ENCODE measurements at places on chromosomes 7 and 10.
A peak's percentile ranks its signal among the peaks of the same experiment; 100 is the strongest.

GRCh38 chr10:28492116-28492920 lies 40.6 kb upstream of the WAC start:
- no peak for DNase-seq

- DNase-seq = no peak
These were observed at the start of gene DKK1 for GRCh38 chr10:52313933-52314821. Gene DKK1 (plus strand): TSS chr10:52314281. CDS start chr10:52314435, 154 bp downstream.

DNA sequence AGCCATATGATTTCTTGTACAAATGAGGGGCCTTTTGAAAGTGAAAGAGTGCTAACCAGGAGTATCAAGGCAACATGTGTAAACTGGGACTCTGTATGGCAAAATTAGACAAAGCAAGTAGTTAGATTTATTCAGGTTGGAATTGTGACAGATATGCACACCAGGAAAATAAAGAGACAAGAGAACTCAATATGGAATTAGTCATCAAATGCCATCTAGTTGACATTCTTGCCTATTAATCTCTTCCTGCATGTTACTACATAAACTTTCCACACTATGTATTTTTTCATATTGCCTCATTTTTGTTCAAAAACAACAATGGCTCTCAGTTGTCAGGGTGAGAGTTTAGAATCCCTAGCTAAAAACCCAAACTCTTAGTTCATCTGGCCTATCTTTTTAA lies 799.0 kb downstream of the NRG3 start:
- DNase-seq = no peak

GRCh38 chr7:75533926-75534325 lies 41.8 kb downstream of the SPDYE5 start:
- no peak for DNase-seq

- DNase-seq = no peak
These were observed 4.2 kb upstream of the ADAM12 start for GRCh38 chr10:126392469-126392868.

GRCh38 chr10:25747084-25747483 lies 186.9 kb upstream of the MYO3A start:
- no peak for DNase-seq

GRCh38 chr10:31460242-31460641 lies 141.2 kb downstream of the ZEB1 start:
- DNase-seq = no peak

GRCh38 chr10:60032723-60033122 lies 126.4 kb upstream of the CCDC6 start:
- DNase-seq = peak; percentile 24

- DNase-seq = no peak
These were observed 7.4 kb downstream of the ATG9B start for GRCh38 chr7:151016942-151017341.

GRCh38 chr7:69889976-69890351 lies 291.7 kb downstream of the AUTS2 start:
- no peak for DNase-seq

- no peak for DNase-seq
These were observed 144.5 kb downstream of the PPP1R3A start for GRCh38 chr7:113774182-113774807.

DNA sequence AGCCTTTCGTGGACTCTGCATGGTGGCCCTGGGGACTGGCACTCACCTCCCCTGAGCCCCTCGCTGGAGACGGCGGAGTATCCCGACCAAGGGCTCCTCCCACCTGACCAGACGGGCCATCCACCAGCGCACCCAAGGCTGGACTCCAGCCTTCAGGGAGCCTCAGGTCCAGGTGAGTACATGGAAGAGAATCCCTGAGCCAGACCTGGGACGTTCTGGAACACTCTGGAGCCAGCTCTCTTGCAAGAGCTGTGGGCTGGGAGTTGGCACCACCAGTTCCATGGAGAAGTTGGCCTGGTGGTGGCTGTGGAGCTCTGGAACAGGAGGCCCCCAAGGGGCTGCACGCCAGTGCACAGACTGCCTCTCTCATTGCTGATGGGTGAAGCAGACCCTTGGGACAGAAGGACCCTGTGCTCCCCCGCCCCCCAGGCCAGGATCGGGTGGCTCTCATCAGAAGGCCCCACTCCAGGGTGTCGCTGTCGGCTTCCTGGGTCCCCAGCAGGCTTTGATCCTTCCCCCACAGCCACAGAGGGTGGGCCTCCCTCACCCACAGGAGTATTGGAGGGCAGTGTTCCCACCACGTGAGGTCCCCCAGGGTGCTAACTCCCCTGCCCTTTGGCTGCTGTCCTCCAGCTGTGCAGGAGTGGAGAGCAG lies 189.9 kb downstream of the EBF3 start:
- no peak for DNase-seq

- DNase-seq = no peak
These were observed 5.8 kb downstream of the KIAA1217 start for GRCh38 chr10:24214762-24215161.

- no peak for DNase-seq
These were observed 131.9 kb downstream of the CDH23 start for GRCh38 chr10:71528371-71529206.

- no peak for DNase-seq
These were observed 56.8 kb upstream of the FAM171A1 start for GRCh38 chr10:15427843-15428414.

DNA sequence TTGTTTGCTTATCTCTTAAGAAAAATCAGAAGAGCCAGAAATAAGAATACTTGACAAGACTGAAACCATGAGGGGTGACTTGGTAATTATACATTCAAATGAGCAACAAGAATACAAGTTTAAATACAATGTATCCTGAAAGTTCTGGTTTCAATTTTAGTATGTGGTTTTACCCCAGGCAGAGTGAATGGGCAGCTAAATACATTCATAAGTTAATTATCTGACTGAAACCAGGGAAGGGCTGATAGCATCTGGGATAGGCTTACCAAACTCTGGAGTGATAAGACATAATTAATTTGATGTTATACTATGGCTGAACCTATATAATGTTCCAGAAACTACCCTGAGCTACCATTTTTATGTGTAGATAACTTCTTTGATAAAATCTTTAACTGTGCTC lies 252.2 kb upstream of the PLXNA4 start:
- DNase-seq = no peak

- DNase-seq = no peak
These were observed 462.8 kb upstream of the ZWINT start for GRCh38 chr10:56823849-56824248.

DNA sequence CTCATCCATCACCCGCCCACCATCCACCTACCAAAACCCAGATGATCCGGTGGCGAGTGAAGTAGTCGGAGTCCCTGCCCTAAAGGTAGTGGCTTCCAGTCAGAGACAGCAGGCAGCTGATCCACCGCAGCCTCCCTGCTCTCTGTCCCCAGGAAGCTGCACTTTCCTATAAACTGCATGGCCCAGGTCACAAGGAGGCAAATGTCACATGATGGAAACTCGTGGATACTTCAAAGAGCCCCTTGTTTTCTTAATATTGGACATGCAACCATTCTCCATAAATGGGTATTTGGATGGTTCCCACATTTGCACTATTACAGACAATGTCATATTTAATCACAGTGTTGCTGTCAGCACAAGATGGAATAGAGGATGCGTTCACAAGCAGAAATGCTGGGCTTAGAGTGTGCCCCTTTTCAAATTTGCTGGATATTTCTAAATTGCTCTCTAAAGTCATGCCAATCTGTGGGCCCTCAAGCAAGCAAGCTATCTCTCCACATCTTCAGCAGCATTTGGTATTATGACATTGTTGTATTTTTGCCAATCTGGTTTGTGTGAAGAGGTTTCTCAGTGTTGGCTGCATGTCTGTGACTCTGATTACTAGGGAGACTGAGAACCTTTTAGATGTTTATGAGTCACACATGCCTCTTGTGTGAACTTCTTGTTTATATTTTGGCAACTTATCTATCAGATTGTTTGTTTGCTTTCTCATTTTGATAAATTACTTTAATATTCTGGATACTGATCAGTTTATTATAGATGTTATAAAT lies 822.0 kb downstream of the TNS3 start:
- no peak for DNase-seq

- DNase-seq = no peak
These were observed 56.5 kb downstream of the RNLS start for GRCh38 chr10:88526501-88527105.

GRCh38 chr7:116576350-116577319 lies 51.8 kb downstream of the CAV1 start:
- no peak for DNase-seq

DNA sequence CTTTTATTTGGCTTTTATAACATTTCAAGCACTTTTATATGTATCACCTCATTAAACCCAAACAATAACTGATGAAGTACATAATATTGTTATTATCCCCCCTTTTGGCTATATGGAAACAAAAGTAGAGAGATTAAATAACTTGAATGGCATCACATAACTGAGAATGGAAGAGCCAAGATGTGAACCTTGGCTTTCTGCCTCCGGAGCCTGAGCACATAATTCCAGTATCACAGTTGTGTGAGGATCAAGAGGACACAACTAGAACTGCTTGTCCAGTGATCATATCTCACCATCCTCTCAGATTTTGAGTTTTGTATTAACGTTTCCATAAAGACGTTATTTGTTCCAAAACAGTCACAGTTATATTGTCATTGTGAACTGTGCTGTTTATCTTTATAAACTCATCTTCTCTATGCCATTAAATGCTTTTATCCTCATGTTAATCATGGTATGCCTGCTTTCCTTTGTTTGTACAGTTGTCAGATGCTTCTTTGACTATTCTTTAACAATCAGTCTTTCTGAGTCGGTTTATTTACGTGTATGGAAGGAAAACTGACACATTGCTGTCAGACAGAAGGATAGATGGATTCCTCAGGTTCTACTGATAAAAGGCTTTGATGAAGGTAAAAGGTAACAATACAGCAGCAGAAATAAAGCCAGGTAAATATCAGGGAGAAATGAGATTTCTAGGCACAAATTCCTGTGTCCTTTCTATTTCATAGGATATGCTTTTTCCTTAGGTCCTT lies 92.0 kb upstream of the FAM13C start:
- no peak for DNase-seq

- DNase-seq = no peak
These were observed 8.5 kb downstream of the SP8 start for GRCh38 chr7:20778063-20778721.

- no peak for DNase-seq
These were observed 620 bp downstream of the BET1 start for GRCh38 chr7:94003446-94004023.

GRCh38 chr7:149320313-149321124 lies 58.5 kb downstream of the ZNF783 start:
- no peak for DNase-seq

- no peak for DNase-seq
These were observed 121.5 kb downstream of the POLR1F start for GRCh38 chr7:19587291-19587690.

DNA sequence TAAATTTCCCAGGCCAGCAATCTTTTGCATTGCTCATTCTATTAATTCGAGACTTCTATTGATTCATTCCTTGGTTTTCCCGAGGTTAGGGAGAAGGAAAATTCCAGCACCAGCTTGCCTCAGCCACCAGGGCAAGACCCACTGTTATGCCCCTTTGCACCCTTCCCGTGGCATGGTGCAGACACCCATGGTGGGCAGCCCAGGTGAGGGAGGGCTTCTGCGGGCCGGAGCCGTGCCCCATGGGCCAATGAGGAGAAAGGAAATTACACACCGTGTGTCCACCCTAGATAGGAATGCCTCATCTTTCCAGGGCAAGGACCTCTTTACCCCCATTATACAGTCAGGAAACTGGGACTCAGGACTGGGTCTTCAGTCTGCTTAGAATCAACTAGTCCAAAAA lies 4.5 kb upstream of the GRID1 start:
- DNase-seq = no peak

DNA sequence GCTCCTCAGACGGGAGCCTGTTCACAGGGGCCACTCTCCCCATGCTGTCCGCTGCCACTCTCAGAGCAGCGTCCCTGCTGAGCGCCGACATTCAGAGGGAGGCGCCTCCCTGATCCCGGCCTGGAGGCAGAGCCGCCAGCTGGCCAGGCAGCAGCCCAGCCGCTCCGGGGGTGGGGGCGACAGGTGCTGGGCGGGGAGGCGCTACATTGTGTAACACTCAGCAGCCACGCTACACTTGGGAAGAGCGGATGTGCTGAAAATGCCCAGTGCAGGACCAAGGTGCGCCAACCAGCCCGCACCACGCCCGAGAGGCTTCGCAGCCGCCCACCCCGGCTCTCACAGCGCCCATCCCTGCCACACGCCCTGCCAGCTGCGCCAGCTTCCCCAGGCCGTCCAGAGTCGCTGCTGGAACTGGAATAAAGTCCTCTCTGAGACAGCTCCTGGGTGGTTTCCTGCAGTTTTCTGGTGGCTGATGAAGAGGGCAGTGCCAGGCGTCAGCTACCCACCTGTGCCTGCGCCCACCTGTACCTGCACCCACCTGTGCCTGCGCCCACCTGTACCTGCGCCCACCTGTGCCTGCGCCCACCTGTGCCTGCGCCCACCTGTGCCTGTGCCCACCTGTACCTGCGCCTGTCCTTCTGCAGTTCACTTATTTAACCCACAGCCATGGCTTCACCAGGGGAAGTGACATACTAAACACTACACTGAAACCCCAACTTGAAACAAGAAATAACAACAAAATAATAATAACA lies 25.7 kb downstream of the STK32C start:
- peak; percentile 44 for DNase-seq

DNA sequence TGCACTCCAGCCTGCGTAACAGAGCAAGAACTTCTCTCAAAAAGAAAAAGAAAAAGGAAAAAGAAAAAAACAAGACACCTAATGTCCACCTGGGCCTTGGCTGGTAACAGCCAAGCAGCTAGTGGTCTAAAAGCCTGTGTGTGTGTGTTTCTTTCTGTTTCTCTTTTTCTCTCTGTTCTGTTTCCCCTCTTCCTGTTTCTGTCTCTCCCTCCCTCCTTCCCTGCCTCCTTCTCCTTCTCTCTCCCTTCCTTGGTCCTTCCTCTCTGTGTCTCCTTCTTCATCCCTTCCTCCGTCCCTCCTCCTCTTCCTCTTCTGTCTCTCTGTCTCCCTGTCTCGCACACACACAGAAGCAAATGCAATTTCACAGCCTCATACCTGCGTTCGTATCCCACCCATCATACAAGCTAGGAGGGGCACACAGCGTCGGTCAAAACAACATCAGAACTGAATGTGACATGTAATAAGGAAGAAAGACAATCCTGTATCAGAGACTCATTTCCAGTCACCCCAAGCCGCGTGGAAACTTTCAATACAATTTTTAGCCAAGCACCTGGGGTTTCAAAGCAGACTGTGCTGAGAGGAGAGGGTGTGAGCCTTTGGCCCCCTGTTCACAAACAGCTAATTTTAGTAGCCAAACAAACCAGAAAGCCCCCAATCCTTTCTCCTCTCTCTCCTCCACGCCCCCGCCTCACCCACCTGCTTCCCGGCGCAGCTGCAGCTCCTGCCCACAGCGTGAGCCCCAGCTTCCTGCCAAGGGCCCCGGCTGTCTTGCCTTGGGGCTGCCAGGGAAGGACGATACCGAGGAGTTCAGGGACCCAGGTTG lies 50.2 kb upstream of the GNA12 start:
- DNase-seq = no peak

DNA sequence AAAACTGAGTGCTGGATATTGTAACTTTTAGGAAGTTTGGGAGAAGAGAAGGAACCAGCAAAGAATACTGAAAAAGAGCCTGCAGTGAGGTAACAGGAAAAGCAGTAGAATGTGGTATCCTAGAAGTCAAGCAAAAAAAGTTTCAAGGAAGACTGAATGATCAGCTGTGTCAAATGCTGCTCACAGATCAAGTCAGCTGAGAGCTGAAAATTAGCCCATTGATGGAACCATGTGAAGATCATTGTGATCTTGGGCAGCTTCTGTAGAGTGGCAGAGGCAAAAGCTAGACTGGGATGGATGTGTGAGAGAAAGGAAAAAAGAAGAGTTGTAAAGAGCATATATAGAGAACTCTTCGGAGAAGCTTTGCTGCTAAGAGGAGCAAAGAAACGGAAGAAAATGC lies 315.4 kb upstream of the BMPER start:
- DNase-seq = no peak

GRCh38 chr7:105046414-105046813 lies 32.4 kb downstream of the KMT2E start:
- DNase-seq = no peak
